ENCODE measurements at places on chromosomes 3 and 15.

DNA sequence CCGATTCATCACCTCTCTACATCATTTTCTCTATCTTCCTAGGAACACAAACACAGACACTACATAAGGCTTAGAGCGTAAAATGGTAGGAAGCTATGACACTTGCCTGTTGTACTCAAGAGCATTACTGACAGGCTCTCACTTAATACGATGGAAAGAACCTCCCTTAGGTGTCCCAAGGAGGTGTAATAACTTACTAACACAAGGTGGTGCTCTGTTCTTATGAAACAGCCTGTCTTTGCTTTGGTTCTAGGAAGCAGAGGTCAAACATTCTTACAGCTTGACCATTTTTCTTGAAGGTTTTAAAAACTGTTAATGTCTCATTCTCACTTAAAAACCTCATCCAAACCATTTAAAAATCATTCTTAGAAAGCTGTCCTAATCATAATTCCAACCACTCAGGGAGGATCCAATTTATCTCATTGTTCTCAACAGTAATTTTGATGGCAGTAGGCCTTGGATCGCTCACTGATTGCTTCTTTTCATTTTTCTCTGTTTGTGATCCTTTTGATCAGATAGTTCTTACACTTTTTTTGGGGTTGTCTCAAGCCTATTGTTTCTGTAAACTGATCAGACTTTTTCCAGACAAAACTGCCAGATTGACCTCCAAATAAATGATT is 317.8 kb upstream of the AGTR1 start:
- DNase-seq, result peak; percentile 73

- DNase-seq, result peak; percentile 29
Observed at GRCh38 chr3:197736010-197736490, 654 bp downstream of the RUBCN start.

DNA sequence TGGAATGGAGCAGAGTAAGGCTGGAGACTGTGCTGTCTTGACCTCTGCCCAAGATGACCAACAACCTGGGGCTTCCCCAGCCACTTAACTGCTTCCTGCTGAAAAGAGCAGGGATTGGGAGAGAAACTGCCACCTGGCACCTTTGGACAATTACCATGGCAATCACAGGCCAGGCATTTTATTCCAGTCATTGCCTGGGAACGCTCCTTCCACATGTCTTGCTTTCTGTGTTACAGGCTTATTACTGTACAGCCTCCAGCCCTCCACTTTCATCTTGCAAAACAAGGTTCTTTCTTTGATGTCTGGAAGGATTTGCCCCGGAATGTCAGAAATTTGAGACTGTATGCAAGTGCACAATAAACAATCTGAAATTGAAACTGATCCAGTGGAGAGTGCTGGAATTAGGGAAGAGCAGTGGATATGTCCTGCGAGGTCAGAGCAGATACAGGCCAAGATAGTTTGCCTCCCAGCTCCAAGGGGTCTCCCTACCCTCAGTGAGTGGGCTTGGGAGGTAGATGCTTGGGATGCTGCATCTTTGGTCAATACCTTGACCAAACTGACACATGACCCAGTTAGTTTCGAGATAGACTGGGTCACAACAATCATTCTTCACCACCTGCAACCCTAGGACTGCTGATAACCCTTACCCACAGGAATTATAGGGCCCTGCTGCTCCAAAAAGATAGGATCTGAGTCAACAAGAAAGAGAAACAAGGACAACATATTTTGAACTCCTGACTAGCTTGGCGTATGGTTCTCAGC is 2.7 kb downstream of the PPP1R14D start:
- DNase-seq, result no peak

GRCh38 chr3:31980530-31981205 is 394 bp downstream of the OSBPL10 start:
- peak; percentile 61 for DNase-seq

- DNase-seq, result no peak
Observed at GRCh38 chr15:98858610-98859023, 149.0 kb downstream of the PGPEP1L start.

DNA sequence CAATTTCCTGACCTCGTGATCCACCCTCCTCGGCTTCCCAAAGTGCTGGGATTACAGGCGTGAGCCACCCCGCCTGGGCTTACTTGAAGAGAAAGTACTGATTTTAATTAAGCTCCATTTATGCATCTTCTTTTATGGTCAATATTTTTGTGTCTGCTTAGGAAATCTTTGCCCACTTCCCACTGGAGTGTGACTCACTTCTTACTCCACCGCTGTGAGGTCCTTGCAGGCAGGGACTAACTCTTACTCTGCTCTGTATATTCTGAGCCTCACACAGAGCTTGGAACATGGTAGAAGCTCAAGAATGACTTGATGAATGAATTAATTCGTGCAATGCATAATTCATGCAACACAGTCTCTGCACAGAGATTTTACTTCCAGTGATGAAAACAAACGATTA is 2.9 kb upstream of the TM4SF19 start:
- no peak for DNase-seq

DNA sequence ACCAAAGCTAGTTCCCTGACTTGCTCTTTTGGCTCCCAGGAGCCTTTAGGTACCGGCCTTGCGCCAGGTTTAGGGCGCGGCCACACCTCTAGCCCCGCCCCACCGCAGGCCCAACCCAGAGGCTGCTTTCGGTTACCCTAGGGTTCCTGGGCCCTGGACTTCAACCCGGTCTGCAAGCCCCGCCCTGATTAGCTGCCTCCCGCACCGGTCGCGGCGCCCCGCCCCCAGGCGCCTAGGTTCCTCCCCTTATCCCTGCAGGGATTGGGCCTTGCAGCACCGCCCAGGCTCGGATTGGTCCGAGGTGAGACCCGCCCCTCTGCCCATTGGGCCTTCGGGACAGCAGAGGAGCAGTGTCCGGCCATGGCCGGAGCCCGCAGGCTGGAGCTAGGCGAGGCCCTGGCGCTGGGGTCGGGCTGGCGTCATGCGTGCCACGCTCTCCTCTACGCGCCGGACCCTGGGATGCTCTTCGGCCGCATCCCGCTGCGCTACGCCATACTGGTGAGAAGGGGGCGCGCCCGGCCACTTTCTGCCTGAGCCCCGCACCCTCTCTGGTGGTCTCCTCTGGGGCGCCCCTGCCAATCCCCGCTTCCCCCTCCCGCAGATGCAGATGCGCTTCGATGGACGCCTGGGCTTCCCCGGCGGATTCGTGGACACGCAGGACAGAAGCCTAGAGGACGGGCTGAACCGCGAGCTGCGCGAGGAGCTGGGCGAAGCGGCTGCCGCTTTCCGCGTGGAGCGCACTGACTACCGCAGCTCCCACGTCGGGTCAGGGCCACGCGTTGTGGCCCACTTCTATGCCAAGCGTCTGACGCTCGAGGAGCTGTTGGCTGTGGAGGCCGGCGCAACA is at the start of gene NUDT16:
TSS of gene NUDT16 (plus strand) at position 330 of the 847 bp plus-strand sequence. CDS start at position 361, 31 bp downstream.
- peak; percentile 99 for DNase-seq

GRCh38 chr15:69992348-69992747 is 105.4 kb downstream of the TLE3 start:
- no peak for DNase-seq

DNA sequence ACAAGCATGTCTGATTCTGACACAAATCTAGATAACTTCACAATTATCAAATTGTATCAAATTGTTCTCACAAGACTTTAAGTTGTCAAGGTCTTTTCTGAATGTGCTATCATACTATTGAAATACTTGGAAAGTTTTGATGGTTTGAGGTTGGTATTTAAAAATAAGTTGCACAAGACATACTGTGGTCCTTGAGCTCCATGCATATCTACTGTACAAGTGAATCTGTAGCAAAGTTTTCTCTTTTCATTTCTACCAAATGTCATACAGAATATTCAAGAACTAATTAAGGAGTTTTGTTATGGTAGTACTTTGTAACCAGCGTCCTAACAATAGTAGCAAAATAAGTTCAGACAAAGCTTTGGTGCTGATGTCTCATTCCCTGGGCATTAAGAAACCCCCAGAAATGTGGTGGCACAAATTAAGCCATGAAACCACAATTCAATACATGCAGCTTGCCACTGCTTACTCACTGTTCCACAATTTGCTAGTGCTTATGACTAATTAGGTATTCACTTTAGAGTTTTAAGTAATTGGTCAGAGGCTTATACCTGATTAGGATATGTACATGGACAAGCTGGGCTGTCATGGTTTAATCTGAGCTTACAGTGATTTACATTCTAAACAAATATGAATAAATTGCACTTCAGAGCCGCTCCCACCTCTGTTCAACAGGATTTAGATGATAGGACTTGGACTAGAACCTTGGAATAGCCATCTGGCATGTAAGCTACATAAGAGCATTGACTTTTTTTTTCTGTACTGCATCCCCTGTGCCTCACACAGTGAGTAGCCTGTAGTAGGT is 8.8 kb downstream of the TBC1D23 start:
- no peak for DNase-seq

DNA sequence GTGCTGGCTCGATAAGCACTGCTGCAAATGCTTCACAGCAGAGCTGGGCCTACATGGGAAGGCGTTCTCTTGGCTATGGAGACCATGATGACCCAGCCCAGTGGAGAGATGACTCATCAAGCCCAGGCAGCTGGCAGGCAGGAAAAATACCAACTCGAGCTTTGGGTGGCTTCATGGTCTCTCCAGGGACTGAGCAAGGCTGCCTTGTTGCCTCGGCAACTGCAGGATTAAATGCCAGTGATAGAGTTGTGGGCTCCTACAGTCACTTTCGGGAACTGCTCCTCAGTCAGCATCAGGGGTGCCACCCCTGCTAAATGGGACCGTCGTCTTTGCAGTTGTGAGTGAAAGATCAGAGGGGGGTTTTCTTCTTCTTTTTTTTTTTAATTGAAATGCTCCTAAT is 54.6 kb upstream of the MYZAP start:
- peak; percentile 79 for DNase-seq

GRCh38 chr3:58899159-58899952 is 150.5 kb downstream of the CFAP20DC start:
- DNase-seq, result peak; percentile 48

GRCh38 chr3:195096053-195096452 is 174.9 kb downstream of the XXYLT1 start:
- DNase-seq, result no peak

DNA sequence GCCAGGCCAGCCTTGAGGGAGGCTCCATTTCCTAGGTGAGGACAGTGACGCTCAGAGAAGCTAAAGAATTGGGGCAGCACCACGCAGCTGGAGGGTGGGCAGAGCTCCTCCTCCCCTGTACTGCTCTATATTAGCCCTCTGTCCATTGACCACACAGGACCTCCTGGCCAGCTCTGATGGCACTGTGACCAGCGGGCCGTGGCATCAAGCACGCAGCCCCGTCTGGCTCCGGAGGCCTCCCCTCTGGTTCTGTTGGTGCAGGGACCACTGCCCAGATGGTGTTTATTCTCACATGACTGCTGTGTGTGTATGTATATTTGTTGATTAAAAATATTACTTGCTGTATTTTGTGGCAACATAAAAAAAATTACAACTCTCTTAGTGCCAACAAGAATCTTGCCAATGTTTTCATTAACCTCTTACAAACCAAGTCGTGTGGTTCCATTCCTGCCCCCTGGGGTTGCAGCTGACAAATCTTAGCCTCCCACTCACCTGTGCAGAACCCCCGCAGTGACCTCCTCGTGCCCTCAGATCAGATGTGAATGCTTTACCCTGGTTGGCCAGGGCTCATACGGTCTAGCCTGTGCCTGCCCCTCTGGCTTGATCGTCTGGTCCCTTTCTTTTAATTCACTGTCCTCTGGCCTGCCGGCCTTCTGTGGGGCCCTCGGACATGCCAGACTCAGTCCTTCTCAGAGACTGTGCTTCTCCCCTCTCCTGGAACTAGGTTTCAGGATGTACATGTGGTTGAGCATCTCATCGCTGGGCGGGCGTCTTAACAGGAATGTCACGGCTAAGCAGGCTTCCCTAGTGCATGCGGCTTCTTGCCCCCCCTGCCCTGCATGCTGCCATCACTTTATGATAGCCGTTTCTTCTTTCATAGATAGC is 14.8 kb downstream of the CHCHD6 start:
- DNase-seq, result no peak

- peak; percentile 58 for DNase-seq
Observed at GRCh38 chr3:71786217-71786549, 1.2 kb upstream of the PROK2 start.

- no peak for DNase-seq
Observed at GRCh38 chr15:86493884-86494283, 414.2 kb downstream of the AGBL1 start.

GRCh38 chr3:160169139-160169976 is 55.9 kb upstream of the C3orf80 start:
- DNase-seq, result no peak

- no peak for DNase-seq
Observed at GRCh38 chr15:46652266-46652665, 1017.4 kb downstream of the SQOR start.

GRCh38 chr3:128549283-128550112 is 56.5 kb upstream of the GATA2 start:
- DNase-seq, result peak; percentile 78
